Activated naive CD4-positive, alpha-beta T cell treated with anti-CD3 and anti-CD28 coated beads, Interleukin-2, amount 10 ng/mL, durations not matched to agents 7 days and 5 days (primary cell): ENCODE measurements at places on chromosomes 7 and 10.

DNA sequence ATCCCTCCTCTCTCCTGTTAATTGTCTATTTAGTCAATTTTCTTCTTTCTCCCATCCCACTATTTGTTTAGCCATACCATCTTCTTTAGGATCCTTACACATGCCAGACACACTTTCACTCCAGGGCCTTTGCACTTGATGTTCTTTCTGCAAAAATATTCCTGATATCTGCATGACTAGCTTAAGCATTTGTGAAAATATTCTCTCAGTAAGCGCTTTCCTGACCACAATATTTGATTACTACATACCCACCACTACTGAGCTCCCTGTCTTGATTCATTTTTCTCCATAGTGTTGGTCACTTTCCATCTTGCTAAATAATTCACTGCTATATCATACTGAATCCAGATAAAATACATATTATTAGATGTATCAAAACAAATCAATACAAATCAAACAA, 75.1 kb downstream of the SEMA3D start:
- no peak for DNase-seq

GRCh38 chr7:70060298-70061068, 462.2 kb downstream of the AUTS2 start:
- no peak for DNase-seq

GRCh38 chr10:69334302-69335062, 56.2 kb downstream of the HK1 start:
- DNase-seq: no peak

- no peak for DNase-seq
These were observed 153.4 kb upstream of the KLF14 start for GRCh38 chr7:130887182-130887956.

DNA sequence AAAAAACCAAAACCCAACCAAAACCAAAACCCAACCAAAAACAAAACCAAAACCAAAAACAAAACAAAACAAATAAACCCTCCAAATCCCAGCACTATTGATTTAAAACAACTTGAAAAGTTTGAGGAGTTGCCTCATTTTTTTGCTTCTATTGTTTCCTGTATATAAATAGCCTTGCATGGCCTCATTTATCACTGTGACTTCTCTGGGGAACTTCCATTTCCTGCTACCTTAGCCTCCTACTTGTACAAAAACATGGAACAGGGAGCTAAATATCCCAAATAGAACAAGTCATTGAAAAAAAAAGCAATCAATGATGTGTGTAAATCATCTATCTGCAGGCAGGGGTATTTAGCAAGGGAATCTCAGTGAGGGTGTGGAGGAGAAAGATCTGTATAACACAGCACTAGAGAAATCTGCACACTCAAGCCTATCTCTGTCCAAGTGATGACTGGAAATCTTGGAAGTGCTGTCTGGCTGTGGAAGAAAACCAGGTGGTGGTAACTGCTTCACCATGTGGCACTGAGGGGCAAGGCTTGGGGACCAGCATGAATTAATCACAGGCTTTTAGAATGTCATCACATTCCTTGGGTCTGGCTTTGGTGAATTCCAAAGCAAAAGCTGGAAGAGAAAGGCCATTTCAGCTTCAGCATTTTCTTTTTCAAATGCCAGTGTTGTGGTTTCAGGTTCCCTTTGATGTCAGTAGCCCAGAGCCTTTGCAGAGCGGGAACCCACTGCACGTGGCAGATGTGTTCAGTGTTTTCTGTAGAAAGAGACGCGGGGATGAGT, 349.5 kb upstream of the ZNF32 start:
- no peak for DNase-seq

- DNase-seq: no peak
These were observed 163.6 kb downstream of the KCND2 start for GRCh38 chr7:120436487-120437060.
